ENCODE measurements at places on chromosomes 6 and 20.

DNA sequence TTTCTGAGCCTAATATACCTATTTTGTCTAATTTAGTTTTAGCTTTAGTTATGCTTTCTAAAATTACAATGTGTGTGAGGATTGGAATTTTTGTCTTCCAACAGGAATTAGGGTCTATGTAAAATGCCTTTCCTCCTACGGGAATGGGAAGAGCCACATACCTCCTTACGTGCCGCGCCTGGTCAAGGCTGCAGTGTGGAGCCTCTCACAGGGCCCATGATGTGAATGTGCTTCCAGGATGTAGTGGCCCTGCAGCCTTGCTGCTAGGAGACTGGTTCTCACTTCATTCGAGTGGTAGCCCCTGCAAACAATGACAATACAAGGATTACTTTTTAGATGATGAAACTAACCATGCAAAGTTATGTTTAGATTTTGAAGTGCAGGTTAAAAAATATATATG is 110.2 kb downstream of the SOBP start:
- no peak for DNase-seq

- DNase-seq = no peak
Measured at GRCh38 chr20:63125581-63125837, 90.4 kb downstream of the YTHDF1 start.

DNA sequence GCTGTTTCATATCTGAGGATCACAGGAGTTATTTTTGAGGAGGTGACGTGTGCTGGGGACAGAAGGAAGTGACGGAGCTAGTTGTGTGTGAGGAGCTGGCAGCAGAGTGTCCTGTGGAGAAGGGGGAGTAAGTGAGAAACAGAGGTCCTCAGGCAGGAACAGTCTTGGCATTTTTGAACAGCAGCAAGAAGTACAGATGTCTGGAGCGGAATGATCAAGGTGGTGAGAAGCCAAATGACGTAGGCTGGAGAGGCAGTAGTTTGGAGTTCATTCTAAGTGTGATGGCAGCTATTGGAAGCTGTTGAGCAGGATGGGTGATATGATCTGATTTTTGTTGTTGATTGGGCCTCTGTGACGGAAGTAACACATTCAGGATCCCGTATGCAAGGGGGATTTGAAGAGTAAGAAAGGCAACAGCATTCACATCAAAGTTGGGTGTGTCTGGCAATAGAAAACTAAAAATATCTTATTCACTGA is 52.3 kb downstream of the SOBP start:
- DNase-seq = no peak

DNA sequence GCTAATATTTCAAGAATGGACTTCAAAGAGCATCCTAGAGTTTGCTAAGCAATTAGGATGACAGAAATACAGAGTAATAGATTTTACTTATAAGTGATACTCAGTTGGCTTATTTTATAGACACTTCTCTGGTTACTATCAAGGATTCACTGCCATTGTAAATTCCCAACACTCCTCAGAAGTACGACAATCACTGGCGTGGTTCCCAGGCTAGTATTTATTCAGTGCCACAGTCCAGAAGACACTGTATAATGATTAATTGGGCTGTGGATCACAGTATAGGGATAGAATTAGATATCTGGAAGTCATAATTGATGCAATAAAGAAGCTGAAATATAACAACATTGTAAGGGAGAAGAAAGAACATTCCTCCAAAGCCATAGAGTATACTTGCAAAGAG is 15.7 kb downstream of the MANEA start:
- no peak for DNase-seq

GRCh38 chr20:62332989-62333819 is 30.4 kb downstream of the ADRM1 start:
- DNase-seq = no peak

DNA sequence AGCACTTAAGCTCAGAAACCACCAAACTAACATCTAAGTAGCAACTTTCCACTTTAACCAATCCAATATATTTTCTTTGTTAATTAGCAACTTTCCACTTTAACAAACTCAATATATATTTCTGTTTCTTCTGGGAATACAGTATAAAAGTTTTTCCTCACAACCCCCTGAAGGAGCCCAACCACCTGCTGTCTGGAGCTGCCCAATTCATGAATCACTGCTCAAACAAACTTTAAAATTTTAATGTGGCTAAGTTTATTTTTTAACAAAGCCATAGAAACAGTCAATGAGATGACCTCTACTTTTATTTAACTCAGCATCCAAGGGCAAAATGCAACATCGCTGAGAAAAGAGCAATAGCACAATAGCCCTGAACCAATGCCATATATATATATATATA is 500.1 kb downstream of the EPM2A start:
- no peak for DNase-seq

GRCh38 chr6:51019806-51020205 is 201.1 kb downstream of the TFAP2B start:
- DNase-seq = no peak

All from T-helper 2 cell (primary cell).